ENCODE measurements at places on chromosomes 5 and 9. TPM values are rescaled to one million over a fixed set of nuclear protein-coding genes. Genes with fewer than 3 reads are reported as not detected.

- no peaks in the 10 kb centered on the region for H3K27me3 ChIP-seq
- DNase-seq, result no peak
- peaks cover 53% of the 10 kb centered on the region for H3K4me1 ChIP-seq
- peak overlapping the region; percentile 78 for H3K27ac ChIP-seq
- H3K4me3 ChIP-seq, result no peak overlapping the region
These were observed 24.8 kb downstream of the DPYSL3 start for GRCh38 chr5:147485046-147485445.

The RBM18 gene
- 21.7 TPM for total RNA-seq

The SHLD3 gene
- total RNA-seq, result 3.4 TPM

- H3K4me1 ChIP-seq, result no peaks in the 10 kb centered on the region
- no peak overlapping the region for H3K4me3 ChIP-seq
- no peak overlapping the region for H3K27ac ChIP-seq
- no peak for DNase-seq
- H3K27me3 ChIP-seq, result no peaks in the 10 kb centered on the region
These were observed 442.9 kb upstream of the SGCD start for GRCh38 chr5:155884041-155884440.

GRCh38 chr9:138104251-138105122 lies 226.9 kb downstream of the CACNA1B start:
- H3K4me1 ChIP-seq, result no peaks in the 10 kb centered on the region
- no peak overlapping the region for H3K4me3 ChIP-seq
- no peak for DNase-seq
- H3K36me3 ChIP-seq, result no peaks in the 10 kb centered on the region
- H3K27ac ChIP-seq, result no peak overlapping the region
- H3K27me3 ChIP-seq, result peaks cover 15% of the 10 kb centered on the region

- H3K27me3 ChIP-seq, result no peaks in the 10 kb centered on the region
- DNase-seq, result no peak
- H3K4me3 ChIP-seq, result no peak overlapping the region
- no peaks in the 10 kb centered on the region for H3K36me3 ChIP-seq
These were observed 624.4 kb upstream of the C9orf72 start for GRCh38 chr9:28197653-28198052.

DNA sequence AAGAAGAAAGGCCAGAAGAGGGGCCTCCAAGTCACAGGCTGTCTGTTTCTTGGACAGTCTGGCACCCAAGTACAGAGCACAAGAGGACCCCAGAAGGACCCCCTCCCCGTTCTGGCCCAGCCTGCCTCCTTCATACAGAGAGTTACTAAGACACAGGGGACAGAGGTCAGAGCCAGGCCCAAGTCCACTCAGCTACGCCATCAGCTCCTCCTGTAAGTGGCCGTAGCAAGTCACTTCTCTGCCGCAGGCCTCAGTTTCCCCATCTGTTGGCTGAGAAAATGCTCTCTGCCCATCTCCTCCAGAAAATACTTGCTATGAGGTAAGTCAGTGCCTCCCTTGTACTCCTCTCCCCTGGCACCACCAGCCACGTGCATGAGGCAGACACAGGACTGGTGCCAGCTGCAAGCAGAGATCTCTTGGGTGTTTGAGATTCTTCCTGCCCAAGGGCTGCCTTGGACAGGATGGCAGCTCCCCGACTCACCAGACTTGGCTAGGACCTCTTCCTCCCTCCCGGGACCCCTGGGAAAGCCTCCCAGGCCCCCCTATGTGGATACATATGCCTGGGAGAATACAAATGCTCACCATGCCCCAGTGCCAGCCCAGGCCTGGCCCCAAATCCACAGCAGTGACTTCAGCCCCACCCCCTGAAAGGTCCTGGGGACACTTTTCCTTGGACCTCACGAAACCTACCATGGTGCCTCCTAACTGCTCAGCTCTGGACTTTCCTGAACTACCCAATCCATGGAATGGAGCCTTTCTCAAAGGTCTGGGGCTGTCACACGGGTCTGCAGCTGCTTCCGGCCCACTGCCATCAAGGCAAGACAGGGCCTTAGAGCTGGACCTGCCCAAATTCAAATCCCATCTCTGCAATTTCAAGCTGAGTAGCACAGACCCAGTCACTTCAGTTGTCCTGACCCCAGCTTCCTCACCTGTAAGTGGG lies 5.1 kb downstream of the EEIG1 start:
- no peaks in the 10 kb centered on the region for H3K27me3 ChIP-seq
- H3K36me3 ChIP-seq, result no peaks in the 10 kb centered on the region
- no peak overlapping the region for H3K4me3 ChIP-seq
- DNase-seq, result no peak
- H3K4me1 ChIP-seq, result peaks cover 95% of the 10 kb centered on the region

GRCh38 chr9:35374910-35375309 lies 115.0 kb upstream of the RUSC2 start:
- H3K27me3 ChIP-seq, result no peaks in the 10 kb centered on the region
- H3K4me3 ChIP-seq, result no peak overlapping the region
- no peaks in the 10 kb centered on the region for H3K4me1 ChIP-seq
- DNase-seq, result no peak
- H3K36me3 ChIP-seq, result peaks cover 73% of the 10 kb centered on the region

DNA sequence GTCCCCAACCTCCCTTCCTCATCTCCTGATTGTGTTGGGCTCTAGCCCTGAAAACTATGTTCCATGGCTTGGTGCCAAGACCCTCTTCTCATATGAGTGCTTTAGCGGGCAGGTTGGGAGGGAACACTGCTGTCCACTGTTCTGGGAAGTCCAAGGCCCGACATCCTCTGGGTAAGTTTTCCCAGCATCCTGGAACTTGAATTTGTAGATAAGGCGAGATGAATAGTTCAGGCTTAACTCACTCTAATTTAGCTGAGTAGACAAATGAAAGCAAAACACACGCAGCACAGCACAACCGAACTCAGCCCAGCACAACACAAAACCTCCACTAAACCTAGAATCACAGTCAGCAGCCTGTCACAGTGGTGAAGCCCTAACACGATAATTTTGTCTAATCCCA lies 95.3 kb upstream of the SLC28A3 start:
- H3K27ac ChIP-seq, result no peak overlapping the region
- H3K36me3 ChIP-seq, result no peaks in the 10 kb centered on the region
- no peaks in the 10 kb centered on the region for H3K27me3 ChIP-seq
- no peaks in the 10 kb centered on the region for H3K4me1 ChIP-seq

DNA sequence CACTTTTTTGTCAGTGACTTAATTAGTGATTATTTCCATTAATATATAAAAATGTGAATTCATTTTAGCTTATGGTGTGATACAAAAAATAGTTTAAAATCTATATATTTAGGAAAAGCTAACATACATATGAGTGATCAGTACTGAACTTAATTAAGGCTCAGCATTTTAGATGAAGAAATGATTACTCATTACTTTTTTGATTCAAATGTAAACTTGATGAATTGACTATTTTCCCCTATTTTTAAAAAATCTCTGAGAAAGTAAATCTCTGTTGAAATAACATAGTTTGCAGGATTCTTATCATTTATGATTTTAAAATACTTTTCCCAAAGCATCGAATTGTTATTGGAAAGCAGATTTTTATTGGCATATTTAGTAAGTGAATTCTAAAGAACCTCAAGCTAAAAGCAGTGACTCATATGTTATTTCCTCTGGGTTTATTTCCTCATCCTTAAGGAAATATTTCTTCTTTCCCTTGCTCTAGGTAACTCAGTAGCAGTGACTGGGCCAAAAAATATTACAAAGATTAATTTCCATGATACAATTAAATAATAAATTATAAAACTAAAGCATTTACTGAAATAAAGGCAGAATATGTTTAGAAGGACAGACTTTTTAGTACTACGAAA lies 290.6 kb downstream of the FER start:
- H3K27ac ChIP-seq, result no peak overlapping the region
- no peaks in the 10 kb centered on the region for H3K36me3 ChIP-seq
- no peak for DNase-seq
- no peaks in the 10 kb centered on the region for H3K4me1 ChIP-seq
- H3K4me3 ChIP-seq, result no peak overlapping the region

DNA sequence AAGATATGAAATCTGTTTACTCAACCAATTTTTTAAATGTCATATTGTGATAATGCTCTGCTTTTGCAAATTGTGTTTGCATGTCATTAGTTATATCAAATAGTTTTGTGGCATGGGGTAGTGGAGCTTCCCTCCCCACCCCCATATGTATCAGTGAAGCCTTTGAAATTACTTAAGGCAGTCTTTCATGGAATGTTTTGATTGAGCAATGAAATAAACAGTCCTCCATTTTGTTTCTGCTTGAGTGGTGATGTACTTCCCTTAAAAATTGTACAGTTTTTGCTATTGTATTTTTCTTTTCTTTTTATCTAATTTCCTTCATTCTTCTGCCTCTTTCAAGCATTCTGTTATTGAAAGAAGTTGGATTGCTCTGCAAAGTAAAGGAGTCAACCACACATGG lies 3.5 kb downstream of the SOWAHA start:
- no peak overlapping the region for H3K27ac ChIP-seq
- H3K27me3 ChIP-seq, result peaks cover 39% of the 10 kb centered on the region
- no peak overlapping the region for H3K4me3 ChIP-seq
- peaks cover 23% of the 10 kb centered on the region for H3K4me1 ChIP-seq
- H3K36me3 ChIP-seq, result no peaks in the 10 kb centered on the region
- no peak for DNase-seq

DNA sequence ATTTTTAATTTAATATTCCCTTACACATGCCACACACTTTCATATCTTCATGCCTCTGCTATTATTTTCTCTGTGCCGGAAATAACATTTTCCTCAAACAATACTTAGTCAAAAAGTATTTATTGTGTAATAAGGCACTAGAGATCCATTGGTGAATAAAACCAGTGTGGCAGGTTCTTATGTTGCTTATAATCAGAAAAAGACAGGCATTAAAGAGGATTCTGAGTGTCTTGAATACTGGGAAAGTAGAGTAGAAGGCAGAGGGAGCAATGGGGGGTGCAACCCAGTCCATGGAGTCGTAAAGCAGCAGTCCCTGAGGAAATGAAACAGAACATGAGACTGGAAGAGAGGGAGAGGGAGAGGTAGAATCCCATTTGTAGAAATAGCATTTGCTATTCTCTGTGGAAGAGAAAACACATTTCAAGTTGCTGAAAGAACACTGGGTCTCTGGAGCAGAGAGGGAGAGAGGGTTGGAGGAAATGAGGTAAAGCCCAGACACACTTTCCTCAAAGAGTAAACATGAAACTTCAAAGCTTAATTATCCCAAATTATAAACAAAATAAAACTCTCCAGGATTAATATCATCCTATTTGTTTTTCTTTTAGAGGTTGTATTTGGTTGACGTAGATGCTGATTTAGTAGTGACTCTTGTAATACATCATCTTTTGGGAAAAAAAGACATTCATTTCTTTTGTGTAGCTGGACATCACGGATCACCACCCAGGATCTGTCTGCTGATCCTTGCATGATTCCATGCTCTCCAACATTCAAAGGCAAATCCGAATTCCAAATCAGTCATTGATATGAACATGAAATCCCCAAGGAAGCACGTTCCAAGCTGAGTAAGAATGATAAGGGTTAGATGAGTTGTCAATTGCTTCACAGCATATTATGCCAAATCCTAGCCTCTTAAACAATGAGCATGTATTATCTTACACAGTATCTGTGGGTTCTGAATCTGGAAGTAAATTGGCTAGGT lies 37.4 kb upstream of the GRAMD2B start:
- DNase-seq, result no peak
- H3K27ac ChIP-seq, result peak overlapping the region; percentile 38
- H3K4me3 ChIP-seq, result no peak overlapping the region
- H3K27me3 ChIP-seq, result no peaks in the 10 kb centered on the region
- H3K4me1 ChIP-seq, result peaks cover 15% of the 10 kb centered on the region

The ADGRD2 gene
- not detected for total RNA-seq

DNA sequence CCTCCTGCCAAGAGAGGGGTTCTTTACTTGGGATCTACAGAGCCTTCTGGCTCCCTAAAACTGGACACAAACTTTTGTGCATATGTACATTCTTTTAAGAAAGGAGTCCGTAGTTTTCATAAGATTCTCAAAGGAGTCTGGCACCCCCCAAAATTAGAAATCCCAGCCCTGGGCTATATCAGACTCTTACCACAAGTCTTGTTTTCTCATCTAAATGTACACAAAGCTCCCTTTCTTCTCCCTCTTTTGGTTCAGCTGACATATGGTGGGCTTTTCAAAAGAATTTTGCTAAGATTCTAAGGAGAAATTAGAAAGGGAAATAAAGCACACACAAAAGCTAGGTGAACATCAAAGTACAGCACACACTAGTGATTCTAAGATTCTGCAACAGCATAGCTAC lies 114.4 kb downstream of the ENC1 start:
- no peak overlapping the region for H3K4me3 ChIP-seq
- H3K36me3 ChIP-seq, result no peaks in the 10 kb centered on the region
- no peaks in the 10 kb centered on the region for H3K27me3 ChIP-seq
- no peaks in the 10 kb centered on the region for H3K4me1 ChIP-seq
- H3K27ac ChIP-seq, result no peak overlapping the region

DNA sequence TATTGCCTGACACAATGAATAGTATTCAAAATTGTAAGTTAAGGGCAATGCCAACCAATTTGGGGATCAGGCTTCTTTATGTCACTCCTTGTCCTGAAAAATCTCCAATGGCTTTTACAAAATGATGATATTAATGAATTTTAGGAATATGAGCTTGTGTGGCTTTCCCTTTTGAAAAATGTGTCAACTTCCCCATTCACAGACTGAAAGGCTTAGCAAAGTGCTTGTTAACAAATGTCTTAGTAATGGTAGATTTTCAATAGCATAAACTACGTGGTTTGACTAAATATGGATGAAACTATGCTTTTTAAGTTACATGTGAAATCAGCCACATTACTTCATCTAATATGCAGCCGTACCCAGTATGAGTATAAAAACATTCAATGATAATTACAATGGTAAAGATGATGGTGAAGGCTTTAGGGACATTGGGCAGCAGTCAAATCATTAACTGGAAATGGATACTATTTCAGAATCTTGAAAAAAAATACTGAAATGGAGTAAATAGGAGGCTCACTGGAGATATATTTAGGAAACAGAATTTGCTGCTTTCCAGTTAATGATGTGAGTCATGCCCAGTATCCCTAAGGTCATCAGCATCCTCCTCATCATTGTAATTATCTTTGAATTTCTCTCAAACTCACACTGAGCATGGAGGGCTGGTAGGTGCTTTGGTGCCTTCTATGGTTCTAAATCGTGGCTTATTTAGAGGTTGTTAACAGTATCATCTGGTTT lies 113.3 kb upstream of the ZNF608 start:
- no peak overlapping the region for H3K27ac ChIP-seq
- H3K36me3 ChIP-seq, result no peaks in the 10 kb centered on the region
- no peak for DNase-seq
- H3K27me3 ChIP-seq, result no peaks in the 10 kb centered on the region
- H3K4me3 ChIP-seq, result no peak overlapping the region

The PCDHGA6 gene
- 3.2 TPM for total RNA-seq

The AGPAT2 gene
- total RNA-seq, result 106 TPM

The OSMR gene
- total RNA-seq, result 61.6 TPM

The SARDH gene
- 3.4 TPM for total RNA-seq

The ANGPTL2 gene
- 11.4 TPM for total RNA-seq

DNA sequence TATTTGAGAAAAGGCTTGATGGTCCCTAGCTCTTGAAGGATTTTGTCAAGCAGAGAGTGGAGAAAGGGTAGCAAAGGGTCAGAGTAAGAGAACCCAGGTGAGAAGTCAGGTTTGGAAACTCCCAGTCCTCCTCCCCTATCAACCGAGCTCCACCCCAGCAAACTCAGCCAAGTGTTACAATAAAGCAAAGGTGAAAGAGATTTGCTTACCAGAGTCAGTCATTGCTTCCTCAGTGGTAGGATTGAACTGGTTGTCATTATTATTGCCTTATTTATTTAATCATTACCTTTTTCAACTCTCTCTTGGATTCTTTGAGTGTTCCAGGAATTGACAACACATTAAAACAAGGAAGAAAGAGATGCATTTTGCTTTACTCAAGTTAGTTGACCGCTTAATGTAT lies 80.5 kb downstream of the RFK start:
- DNase-seq, result no peak
- no peaks in the 10 kb centered on the region for H3K4me1 ChIP-seq
- H3K36me3 ChIP-seq, result no peaks in the 10 kb centered on the region
- H3K27ac ChIP-seq, result no peak overlapping the region
- H3K27me3 ChIP-seq, result no peaks in the 10 kb centered on the region

The PLCXD3 gene
- 2.8 TPM for total RNA-seq
